ENCODE measurements at places on chromosomes 11 and 22.

DNA sequence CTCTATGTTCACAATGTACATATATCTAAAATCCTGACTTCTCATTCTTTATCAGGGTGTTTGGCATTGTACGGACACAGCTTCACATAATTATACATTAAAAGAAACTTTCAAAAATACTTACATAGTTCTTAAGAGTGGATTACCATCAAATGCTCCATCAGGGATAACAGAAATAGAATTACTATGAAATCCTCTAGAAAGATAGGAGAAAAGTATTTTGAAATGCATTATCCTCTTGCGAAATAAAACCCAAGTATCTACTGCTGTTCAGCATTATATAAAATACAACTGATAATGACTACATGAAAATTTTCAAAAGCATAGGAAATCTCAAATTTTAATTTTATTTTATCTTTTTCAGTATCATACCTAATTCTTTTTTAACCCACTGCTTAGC is 17.8 kb upstream of the CCDC34 start:
- no peak for DNase-seq

GRCh38 chr11:122741613-122742300 is 86.2 kb downstream of the UBASH3B start:
- no peak for DNase-seq

- DNase-seq, result no peak
These were observed 6.5 kb upstream of the IL10RA start for GRCh38 chr11:117979481-117980211.

DNA sequence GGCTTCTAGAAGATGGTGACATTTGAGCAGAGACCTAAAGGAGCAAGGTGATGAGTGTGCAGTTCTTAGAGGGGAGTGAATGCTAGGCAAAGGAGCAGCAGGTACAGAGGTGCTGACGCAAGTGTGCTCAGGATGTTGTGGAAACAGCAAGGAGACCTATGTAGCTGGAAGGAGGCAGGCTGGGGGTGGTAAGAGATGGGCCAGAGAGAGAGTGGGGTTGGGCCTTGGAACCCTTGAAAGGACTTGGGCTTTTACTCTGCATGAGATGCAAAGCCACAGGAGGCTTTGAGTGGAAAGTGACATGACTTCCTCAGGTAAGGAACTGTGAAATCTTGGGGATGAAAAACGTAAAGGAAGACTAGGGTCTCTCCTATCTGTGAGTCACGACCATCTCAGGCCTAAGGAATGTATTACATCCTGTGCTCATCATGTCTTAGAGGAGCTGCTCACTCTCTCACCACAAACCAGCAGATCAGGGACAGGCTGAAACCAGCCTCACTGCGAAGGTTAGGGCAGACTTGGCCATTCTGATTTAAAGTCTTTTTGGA is 65.4 kb downstream of the MICAL2 start:
- DNase-seq, result peak; percentile 84

- DNase-seq, result no peak
These were observed 328.5 kb downstream of the CNTN5 start for GRCh38 chr11:99349151-99349673.

- no peak for DNase-seq
These were observed 117.3 kb upstream of the CTSC start for GRCh38 chr11:88454881-88455280.

DNA sequence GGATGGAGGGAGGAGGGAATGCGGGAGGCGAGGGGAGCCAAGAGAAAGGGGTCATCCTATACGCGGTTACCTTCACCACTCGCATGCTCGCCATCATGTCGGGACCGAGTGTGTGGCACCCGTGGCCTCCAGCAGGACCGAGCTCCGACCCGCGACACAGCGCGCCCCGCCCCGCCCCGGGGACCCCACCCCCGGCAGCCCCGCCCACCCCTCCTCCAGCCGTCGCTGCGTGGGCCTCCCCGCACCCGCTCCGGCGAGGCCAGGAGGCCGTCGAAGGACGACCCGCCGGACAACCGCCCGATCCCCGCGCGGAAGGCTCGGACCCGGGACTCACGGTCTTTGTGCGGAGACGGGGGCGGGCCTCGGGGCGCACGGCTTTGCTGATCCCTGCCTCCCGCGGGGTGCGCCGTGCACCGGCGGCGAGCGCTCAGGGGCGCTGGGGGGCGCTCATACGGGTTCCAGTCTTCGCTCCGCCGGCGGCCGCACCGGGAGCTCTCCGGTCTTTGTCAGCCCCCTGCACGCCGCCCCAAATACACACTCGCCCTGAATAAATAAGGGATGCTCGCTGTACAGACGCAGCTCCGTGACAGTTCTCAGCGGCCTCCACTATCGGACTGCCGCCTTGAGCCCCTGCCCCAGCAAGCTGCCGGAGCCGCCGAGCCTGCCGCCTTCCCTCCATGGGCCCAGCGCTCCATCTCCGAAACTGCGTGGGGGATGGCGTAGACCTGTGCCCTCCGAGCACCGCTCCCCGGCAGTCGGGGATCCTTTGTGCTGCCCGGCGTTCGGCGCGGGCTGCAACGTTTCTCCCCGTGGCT is at the start of gene UBE2L6:
Gene UBE2L6 (minus strand): TSS at position 158 of the 815 bp plus-strand sequence. CDS start 61 bp downstream, at position 97.
- peak; percentile 81 for DNase-seq

DNA sequence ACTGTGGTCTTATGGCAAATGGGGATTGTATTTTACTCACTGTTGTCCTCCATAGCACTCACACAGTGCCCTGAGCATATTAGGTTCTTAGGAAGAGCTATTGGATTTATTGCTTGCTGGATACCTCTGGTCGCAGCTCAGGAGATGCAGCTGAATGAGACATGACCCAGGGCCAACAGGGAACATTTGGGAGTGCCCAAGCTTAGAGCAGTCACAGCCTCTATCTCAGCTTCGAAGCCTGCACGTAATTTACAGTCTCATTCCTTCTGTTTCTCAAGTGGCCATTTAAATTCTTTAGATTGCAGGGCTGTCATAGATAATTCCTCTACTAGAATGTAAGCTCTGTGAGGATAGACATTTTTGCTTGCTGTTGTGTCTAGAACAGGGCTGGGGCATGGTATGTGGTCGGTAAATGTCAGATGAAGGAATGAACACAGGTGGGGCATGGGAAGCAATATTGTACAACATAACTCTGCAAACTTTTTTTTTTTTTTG is 192.8 kb downstream of the GRIK4 start:
- peak; percentile 73 for DNase-seq

- DNase-seq, result no peak
These were observed 35.1 kb downstream of the EP300 start for GRCh38 chr22:41127451-41127850.

DNA sequence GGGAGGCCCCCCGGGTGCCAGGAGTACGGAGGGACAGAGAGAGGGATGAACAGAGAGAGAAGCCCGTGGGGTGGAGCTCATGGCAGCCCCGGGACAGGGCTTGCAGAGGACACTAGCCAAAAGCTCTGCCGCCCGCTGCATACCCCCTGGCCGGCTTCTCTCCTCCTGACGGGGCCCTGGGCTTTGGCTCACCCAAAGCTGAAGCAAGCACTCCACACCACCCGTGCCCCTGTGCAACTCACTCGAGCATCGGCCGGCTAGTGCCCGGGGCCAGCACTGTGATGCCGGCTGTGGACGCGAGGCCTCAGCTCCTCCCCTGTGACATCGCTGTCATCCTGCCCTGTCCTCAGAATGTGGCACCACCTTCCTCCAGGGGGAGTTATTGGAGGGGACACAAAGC is 429.6 kb downstream of the BRD1 start:
- DNase-seq, result peak; percentile 39

- DNase-seq, result no peak
These were observed at the start of gene IFITM5 for GRCh38 chr11:299081-299891. Gene IFITM5 (minus strand): TSS chr11:299526. CDS start chr11:299490, 36 bp downstream.

DNA sequence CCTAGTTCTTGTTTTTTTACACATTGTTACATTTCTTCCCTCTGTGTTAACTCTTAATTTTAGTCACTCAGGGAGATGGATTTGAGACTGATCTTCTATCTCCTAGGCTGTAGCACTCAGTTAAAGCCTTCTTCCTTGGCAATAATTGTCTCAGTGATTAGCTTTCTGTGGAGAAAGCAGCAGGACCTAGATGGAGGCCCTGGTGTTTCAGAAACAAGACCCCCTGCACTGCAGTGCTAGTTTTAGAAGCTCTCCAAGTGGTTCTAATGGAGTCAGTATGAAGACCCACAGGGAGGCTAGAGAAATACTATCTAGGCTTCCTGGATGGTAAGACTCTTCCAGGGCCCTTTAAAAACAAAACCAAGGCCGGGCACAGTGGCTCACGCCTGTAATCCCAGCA is 4.1 kb upstream of the PC start:
- no peak for DNase-seq

GRCh38 chr11:67795746-67796145 is 121.3 kb upstream of the ALDH3B2 start:
- DNase-seq, result no peak

DNA sequence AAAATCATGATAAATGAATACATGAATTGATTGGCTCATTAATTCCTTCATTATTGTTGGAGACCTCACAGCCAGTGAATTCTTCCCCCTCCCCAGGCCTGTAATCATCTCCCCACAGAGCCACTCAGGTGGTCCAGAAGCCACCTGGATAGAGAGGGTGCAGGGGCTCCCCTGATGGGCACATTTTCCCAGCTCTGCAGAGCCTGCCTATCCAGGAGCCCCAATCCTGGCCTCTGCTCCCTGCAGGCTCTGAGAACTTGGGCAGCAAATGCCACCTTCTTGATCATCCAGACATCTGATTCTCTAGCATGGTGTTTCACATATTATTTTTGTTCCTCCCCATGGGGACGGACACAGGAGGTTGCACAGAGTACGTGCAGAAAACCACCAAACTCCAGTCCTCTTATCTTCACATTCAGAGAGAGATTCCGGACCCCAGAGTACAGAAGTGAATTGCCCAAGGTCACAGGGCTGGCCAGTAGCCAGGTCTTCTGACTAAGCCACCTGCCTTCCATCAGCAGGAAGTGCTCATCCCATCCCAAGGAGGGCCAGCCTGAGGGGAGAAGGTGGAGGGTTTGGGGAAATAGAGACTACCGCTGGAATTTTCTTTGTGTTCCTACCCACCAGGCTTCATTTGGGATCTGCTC is 348.0 kb downstream of the BUD13 start:
- no peak for DNase-seq

DNA sequence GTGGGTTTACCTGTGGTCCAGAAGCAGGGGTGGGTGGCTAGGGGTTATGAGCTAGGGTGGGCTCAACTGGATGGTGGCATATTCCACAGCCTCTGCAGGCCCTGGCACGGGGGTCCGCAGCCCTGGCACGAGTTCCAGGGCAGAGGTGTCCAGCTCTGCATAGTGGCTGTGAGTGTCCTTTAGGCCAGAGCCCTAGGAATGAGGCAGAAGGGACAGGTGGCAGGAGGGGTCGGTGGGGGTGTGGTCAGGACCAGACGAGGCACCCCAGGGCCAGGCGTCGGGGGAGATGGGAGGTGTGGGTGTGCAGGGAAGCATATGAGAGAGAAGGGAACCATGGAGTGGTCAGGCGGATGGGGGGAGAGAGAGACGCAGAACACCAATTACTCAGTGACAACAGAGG is 99.9 kb downstream of the NECTIN1 start:
- no peak for DNase-seq

DNA sequence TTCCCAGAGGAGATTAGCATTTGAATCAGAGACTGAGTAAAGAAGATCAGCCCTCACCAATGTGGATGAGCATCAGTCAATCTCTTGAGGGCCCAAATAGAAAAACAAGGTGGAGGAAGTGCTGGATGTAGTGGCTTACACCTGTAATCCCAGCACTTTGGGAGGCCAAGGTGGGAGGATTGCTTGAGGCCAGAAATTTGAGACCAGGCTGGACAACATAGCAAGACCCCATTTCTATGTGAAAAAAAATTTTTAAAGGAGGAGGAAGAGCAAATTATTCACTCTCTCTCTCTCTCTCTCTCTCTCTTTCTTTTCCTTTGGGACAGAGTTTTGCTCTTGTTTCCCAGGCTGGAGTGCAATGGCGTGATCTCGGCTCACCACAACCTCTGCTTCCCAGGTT is 18.1 kb upstream of the CAPRIN1 start:
- no peak for DNase-seq

- peak; percentile 64 for DNase-seq
These were observed 630 bp downstream of the PIK3IP1 start for GRCh38 chr22:31291481-31292235.

- peak; percentile 43 for DNase-seq
These were observed 10.4 kb upstream of the TUB start for GRCh38 chr11:8070417-8071115.

DNA sequence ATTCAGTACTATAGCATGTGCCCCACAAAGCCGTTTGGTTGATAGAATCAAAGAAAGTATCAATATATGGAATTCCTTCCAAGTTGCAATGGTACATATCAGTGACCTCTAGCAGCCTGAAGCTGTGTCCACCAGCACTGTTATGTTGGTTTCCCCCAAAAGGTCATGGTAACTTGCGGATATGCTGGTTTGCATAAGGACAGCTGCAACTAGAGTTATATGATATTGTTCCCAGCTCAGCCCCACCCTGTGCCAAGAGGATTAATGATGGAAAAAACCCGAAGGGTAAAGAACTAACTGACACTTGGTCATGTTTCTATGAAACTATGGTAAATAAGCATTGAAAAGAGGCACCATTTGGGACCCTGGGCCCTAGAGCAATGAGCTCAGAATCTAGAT is 93.5 kb downstream of the PDHX start:
- no peak for DNase-seq

DNA sequence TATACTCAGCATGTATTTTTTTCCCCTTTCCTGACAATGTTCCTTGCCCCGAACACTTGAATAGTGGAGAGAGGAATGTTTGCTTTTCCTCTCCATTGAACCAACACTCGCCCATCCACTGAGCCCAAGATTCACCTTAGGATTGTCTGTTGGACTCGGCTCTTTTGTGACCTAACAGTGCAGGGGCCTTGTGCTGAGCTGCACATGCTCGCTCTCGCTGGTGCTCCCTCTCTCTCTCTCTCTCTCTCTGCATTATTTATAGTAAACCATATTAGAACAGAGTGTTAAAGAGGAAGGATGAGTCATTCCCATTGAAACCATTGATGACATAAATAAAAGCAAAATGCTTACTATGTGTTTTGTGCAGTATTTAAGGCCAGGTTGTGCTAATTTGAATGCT is 20.7 kb downstream of the ZBTB16 start:
- DNase-seq, result no peak

DNA sequence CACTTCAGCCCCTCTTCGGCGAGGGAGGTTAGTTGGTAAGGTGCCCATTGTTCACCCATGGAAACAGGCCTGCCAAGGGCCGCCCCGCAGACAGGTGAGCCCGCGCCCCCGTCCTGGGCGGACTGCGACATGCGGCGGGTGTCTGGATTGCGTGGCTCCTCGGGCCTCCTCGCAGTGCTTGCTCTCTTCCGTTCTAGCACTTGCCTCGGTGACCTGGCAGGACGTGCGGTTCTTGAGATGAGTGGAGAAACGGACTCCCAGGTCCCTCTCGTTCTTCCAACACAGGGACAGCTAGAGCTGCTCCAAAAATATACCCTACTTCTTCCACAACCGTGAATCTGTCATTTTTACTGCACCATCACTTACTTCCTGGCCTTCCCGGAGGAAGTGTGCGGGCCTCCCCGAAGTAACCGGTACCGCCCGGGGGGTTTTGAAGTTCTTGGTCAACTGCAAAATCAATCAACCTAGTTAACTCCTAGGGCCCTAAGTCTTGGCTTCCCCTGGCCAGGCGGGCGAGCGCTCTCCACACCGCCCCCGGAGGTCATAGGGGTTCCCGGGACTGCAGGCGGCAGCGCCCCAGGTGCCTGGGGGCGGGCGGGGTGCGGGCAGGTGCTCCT is 745 bp upstream of the ZBTB44 start:
- DNase-seq, result peak; percentile 65
